ENCODE measurements at places on chromosomes 2 and 18.

- DNase-seq: no peak
These were observed 20.0 kb downstream of the PASK start for GRCh38 chr2:241129086-241129871.

DNA sequence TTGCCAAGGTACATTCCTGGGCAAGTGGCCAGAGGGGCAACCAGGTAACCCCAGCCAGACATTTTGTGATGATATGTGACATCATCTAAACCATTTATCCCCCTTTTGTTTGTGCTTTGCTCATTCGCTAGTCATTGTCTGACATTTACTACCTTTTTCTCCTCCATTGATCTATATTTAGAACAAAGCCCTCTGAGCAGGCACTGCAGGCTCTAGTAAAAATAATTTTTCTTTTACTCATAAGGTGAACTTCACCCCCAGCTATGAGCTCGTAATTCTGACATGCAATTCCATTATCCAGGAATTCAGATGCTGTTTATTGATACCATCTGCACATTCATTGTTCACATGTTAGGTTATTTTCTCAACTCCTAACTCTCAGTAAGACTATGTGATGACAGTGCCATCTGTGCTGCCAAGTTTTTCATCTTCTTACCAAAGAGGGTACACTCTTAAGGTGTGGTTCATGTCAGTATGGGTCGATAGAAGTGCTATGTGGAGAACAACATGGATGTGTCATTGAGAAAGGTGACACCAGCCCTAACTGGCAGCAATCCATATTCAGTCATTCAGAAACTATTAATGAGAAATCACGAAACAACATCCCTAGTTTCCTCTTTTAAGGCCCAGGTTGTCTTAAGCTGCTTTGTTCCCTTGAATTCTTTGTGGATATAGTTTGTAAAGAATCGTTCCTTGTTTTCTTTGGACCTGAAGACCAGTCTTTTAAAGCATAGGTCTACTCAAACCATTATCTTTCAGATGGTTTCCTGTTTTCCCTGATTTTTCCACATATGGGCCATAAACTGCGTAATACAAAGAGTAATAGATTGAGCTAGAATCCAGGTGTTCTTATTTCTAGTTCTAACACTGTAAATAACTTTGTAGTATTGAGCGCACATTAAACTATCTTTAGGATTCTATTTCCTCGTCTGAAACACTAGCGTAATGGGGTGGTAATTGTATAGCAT is 978.1 kb upstream of the CDH2 start:
- no peak for DNase-seq

DNA sequence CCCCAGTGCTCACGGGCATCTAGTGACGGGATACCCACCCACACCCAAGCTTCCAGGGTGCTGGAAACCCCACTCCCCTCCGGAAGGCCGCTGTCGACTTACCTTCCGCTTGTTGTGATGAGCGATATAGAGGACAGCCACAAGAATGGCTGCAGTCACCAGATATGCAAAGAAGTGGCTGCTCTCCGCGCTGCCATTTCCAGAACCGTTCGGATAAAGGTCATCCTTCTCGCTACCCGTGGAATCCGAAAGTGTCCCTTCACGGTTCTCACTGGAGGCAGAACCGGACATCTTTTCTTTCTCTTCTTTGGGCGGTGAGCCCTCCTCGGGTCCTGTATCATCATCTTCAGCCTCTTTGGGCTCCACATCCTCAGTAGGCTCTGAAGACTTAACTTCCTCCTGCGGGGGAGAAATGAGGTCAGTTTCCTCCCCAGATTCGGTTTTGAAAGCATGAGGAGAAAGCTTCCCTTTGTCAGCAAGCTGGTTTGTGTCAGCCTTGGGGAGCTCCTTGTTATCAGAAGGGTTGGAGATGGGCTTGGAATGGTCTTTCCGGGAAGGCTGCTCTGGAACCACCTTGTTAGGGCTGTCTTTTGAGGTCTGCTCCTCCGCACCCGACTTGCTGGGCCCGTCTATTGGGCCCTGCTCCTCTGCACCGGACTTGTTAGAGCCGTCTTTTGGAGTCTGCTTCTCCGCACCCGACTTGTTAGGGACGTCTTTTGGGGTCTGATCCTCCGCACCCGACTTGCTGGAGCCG is 1.2 kb downstream of the TGOLN2 start:
- DNase-seq: no peak

DNA sequence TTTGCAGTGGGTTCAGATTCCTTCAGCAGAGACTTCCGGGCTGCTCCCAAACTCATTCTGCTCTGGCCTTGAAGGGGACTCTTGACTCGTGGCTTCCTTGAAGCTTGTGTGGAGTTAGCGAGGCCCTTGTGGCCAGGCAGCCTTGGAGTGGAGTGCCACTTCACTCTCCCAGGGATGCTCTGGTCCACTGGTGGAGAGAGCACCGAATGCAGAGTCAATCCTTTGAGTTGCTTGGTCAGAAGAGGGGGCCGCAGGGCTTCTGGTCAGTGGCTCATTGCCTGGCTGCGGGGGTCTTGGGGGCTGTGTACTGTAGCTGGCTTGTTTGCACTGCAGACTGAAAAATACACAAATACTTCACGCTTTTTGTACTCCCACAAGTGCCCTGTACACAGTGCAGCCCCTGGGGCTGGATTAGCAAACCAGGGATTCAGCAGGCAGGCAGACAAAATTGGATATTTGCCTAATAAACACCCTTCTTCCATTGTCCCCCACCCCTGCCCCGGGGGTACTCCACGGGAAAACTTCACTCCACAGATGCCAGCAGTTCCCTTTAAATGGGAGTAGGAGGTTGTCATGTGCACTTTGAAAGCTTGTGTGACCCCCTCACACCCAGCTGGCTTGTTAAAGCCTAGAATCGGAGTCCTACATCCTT is 3.2 kb downstream of the GLI2 start:
- no peak for DNase-seq

- no peak for DNase-seq
These were observed 175.3 kb downstream of the INHBB start for GRCh38 chr2:120520929-120521912.

- DNase-seq: no peak
These were observed 95.6 kb upstream of the CTDP1 start for GRCh38 chr18:79583984-79584401.

- peak; percentile 31 for DNase-seq
These were observed at the start of gene TMEM237 for GRCh38 chr2:201643216-201643890. TSS of gene TMEM237 (minus strand) at chr2:201643503. CDS start at chr2:201643400, 103 bp downstream.

DNA sequence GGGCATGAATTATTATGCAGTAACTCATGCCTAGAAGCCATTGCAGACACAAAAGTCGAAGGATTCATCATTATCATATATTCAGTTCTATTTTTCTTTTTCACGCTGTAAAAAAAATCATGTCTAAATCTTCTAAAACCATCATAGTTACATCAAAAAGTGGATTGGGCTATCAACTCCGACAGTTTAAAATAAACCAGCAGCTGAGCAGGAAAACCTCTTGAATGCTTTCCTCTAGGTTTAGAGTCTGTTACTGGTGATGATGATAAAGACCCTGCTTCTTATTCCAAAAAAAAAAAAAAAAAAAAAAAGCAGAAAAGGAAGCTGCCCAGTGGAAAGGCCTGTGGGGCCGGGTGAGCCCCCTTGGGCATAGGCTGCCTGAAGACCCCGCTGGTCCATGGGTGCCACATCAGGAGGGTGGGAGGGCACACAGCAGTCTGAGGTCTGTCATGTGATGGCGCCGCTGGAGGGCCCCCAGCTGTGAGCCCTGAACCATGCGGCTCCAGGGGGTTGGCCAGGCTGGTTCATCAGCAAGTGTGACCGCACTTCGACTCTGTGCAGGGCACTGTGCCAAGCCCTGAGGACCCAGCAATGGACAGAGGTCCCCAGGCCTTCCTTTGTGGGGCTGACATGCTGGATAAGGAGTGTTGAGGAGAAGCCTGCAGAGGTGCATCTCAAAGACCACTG is 199.6 kb downstream of the EIPR1 start:
- no peak for DNase-seq

DNA sequence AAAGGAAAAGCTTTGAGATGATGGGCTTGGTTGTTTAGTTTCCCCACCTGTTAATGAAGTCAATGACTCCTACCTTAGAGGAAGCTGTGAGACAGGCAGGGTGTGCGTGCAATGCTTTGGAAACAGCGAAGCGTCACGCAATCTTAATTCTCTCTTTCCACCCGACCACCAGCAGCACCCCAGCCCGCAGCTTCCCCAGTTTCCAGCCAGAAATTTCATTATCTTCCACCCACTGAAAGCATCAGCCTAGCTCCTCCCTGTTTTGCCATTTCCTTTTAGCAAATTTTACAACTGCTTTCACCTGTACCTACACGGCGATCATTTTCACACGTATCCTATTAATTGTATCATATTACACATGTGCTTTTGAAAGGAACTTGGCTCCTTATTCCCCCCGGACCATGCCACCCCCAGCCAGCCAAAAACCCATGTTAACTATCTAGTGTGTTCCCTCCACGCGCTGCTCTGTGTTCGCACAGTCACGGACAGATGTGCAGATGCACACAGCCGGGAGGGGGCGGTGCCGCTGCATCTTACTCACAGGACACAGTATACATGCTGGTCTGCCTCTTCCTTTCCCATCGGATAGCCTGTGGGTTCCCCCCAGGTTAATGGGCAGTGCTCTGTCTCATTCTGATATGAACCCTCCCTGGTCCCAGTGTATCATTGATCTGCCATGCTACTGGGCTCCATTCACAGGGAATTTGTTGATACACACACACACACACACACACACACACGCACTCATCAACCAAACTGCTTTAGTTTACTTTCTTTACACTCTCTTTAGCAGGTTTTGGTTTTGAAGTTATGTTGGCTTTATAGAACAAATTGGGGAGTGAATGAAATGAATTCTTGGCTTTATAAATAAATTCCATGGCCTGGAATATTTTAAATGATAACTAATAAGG is 22.4 kb downstream of the CYP27C1 start:
- peak; percentile 29 for DNase-seq

DNA sequence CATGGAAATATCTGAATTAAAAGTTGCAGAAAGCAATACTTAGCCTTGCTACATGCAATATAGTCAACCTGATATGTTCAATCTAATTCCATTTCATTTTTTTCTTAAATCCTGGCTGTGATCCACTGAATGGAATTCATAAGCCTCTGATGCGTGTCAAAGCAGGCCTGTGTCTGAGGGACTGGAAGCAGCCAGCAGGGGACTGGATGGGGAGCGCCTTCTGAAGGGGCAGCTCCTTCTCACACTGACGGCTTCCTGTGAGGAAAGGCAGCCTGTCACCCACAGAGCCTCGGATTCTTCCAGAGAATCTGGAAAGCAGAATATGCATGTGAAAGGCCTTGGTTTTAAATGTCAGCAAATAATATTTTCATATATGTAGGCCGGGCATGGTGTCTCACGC is 73.5 kb downstream of the KCNF1 start:
- DNase-seq: no peak

DNA sequence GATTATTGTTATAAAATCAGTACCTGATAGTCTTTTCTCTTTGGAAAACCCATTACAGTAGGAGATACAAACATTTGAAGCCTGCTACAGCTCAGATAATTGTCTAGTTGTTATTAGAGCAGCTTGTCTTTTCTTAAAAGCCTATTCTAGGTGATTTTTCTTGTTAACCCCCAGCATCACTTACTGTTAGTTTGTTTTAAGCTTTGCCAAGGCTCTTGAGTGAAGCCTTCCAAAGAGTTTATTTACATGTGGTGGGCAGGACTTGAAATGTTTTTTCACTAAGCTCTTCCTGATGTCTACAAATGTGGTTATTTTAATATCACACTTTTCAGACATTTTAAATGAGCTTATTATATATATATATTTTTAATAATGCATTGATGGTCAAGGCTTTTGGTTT is 791.3 kb downstream of the PLCL1 start:
- DNase-seq: no peak

DNA sequence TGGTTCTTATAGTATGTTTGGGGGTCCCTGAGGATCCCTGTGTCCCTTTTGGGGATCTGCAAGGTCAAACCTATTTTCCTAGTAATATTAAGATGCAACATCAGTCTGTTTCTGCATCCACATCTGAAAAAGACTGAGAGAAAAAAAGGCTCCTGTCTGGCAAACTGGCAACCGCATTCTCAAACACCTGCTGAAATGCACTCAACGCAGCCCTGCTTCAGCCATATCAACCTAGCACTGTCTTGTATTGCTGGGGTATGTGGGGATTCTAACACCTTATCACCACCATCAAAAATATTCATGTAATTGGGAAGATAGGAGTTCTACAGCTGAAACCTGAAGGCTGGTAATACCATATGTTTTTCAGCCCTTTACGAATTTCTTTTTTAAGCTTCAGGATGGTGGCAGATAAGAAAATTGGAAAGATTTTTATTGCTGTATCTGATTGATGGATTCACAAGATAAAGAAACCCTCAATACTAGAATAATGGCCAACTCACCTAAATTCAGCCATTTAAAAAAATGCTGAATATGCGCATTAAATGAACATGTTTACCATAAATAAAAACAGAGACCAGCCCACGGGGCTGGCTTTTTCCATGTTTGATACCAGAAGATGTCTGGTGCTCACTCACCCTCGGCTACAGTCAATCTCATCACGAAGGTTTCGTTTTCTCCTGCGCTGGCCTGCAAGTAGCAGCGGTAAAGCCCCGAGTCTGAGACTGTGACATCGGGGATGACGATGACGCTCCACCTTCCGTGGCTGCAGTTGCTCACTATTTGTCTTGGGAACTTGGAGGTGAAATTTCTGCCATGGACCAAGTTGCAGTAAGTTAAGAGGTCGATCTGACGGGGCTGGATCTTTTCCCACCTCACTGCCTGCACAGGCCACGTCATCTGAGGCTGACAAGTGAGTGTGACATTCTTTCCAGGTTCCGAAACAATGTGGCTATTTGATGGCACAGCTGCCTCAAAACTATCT is 52.3 kb downstream of the CD226 start:
- no peak for DNase-seq

- DNase-seq: peak; percentile 53
These were observed at the start of gene MAL for GRCh38 chr2:95025406-95026319. TSS of gene MAL (plus strand) at chr2:95025708. CDS start at chr2:95025793, 85 bp downstream.

DNA sequence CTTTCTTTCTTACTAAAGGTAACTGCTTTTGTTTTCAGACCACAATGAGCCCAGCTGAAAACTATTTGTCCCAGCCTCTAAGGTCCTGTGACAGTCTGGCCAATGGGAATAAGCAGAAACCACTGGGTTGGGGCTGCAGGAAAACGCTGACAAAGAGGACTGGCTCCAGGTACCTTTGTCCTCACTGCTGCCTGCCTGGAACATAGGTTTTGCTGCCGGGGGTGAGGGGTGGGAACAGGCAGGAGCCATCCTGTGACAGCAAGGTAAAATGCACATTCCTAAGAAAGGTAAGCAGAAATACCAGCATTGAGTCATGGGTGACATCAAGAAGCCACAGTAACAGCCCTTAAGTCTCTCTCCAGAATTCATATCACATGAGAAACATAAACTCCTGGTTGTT is 21.6 kb downstream of the PTPN2 start:
- no peak for DNase-seq

Measured in stimulated activated CD4-positive, alpha-beta T cell treated with anti-CD3 and anti-CD28 coated beads, Interleukin-1b, Interleukin-23, amount 100 ng/mL, for 4 hours (primary cell).